ENCODE measurements at places on chromosomes 12 and 14.

DNA sequence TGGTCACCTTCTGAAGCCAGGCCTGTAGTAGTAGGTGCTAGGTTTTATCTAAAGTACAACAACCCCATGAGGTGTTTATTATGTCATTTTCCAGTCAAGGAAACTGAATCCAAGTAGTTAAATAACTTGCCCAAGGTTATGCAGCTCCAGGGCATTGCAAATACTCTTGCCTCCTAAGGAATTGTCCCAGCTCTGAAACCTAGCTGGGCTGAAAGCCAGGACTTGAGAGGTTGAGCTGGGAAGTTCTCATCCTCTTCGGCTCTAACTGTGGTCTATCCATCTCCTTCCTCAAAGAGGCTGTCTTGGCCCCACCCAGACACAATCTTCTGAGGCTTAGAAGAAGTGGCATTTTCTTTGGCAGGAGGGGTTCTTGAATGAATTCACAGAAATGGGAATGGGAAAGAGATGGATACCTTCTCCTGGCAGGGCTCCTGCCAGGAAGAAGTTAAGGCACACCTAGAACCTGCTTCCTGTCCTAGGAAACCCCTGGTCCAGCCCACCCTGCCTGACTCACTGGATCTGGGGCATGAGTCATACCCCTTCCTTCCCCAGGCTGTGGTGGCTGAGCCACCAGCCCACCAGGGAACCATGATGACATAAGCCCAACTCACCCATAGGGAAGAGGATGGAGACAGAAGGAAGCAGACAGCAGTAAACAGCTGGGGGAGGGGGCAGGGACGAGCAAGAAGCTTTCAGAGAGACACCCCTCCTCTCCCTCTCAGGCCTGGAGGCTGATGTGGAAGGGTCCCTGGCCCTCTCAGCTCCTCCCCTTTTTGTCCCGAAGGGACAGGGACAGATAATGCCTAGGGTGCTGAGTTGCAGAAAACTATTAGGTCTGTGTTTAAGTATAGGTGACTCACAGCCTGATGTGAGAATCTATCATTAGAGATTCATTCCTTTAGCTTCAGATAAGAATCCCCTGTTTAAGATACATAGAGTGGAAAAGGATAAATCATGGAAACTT is 2.1 kb upstream of the PLEK2 start:
- peak; percentile 58 for DNase-seq

DNA sequence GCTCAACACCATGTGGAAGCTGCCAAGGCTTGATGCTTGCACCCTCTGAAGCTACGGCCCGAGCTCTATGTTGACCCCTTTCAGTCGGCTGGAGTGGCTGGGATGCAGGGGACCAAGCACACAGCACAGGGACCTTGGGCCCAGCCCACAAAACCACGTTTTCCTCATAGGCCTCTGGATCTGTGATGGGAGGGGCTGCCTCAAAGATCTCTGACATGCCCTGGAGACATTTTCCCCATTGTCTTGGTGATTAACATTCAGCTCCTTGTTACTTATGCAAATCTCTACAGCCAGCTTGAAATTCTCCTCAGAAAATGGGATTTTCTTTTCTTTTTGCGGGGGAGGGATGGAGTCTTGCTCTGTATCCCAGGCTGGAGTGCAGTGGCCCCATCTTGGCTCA is 46.3 kb downstream of the MON2 start:
- DNase-seq: no peak

- DNase-seq: no peak
Observed at GRCh38 chr14:100294213-100294962, 11.9 kb downstream of the SLC25A29 start.

- DNase-seq: no peak
Observed at GRCh38 chr14:40727107-40727506, 879.6 kb upstream of the LRFN5 start.

- DNase-seq: peak; percentile 43
Observed at GRCh38 chr14:51609955-51610283, 41.8 kb upstream of the FRMD6 start.
